Bronchial smooth muscle cell (primary cell): ENCODE measurements at places on chromosomes 12 and 14. TPM values are rescaled to one million over a fixed set of nuclear protein-coding genes. Genes with fewer than 3 reads are reported as not detected.

NYNRIN gene
- 17.5 and 19.7 TPM in 2 replicates for total RNA-seq

KCNC2 gene
- not detected in 2 replicates for total RNA-seq

FOXN4 gene
- total RNA-seq, result not detected in 2 replicates

RPL10L gene
- total RNA-seq, result not detected in 2 replicates

GZMB gene
- not detected in 2 replicates for total RNA-seq

POTEG gene
- total RNA-seq, result not detected in 2 replicates

PLEKHD1 gene
- under 0.01 TPM in 2 replicates for total RNA-seq

LRP1 gene
- total RNA-seq, result 384 and 619 TPM in 2 replicates

PIWIL1 gene
- total RNA-seq, result not detected in 2 replicates

ABCC9 gene
- 10.5 and 10.9 TPM in 2 replicates for total RNA-seq

SRRM4 gene
- under 0.01 TPM in 1 of 2 replicates, not detected in the other for total RNA-seq

SOAT2 gene
- total RNA-seq, result 0.16 and 0.17 TPM in 2 replicates

PYM1 gene
- total RNA-seq, result 29.8 and 43.8 TPM in 2 replicates

STON2 gene
- 0.79 and 4.9 TPM in 2 replicates for total RNA-seq

LTBR gene
- 40.0 and 40.4 TPM in 2 replicates for total RNA-seq

SPX gene
- total RNA-seq, result 0.63 TPM in 1 of 2 replicates, not detected in the other

GLT1D1 gene
- total RNA-seq, result under 0.01 and 0.09 TPM in 2 replicates

PTGER2 gene
- total RNA-seq, result 29.2 and 35.9 TPM in 2 replicates

CLEC6A gene
- total RNA-seq, result not detected in 2 replicates

FITM1 gene
- 0.16 TPM in 1 of 2 replicates, not detected in the other for total RNA-seq

KRT75 gene
- not detected in 2 replicates for total RNA-seq

IRAK3 gene
- total RNA-seq, result 5.1 and 6.5 TPM in 2 replicates
